Dermis microvascular lymphatic vessel endothelial cell (primary cell): ENCODE measurements at places on chromosomes 4 and X. TPM values are rescaled to one million over a fixed set of nuclear protein-coding genes. Genes with fewer than 3 reads are reported as not detected.

The KIT gene
- total RNA-seq: 1.2 and 3.7 TPM in 2 replicates

The FGF16 gene
- total RNA-seq: 0.26 and 0.51 TPM in 2 replicates

The QDPR gene
- 11.0 and 17.7 TPM in 2 replicates for total RNA-seq

The FHIP1A gene
- 0.39 and 0.76 TPM in 2 replicates for total RNA-seq

The CCDC120 gene
- 0.39 and 1.6 TPM in 2 replicates for total RNA-seq

The FAM9A gene
- total RNA-seq: not detected in 2 replicates

The TMEM255A gene
- not detected in 2 replicates for total RNA-seq

The ATP10D gene
- 22.3 and 23.0 TPM in 2 replicates for total RNA-seq

The DGKK gene
- total RNA-seq: not detected in 2 replicates

The PDLIM3 gene
- total RNA-seq: 35.4 and 79.3 TPM in 2 replicates

The MBNL3 gene
- 0.26 and 0.38 TPM in 2 replicates for total RNA-seq

The GNRHR gene
- total RNA-seq: not detected in 2 replicates

The MAP7D2 gene
- total RNA-seq: 0.13 and 0.26 TPM in 2 replicates

The CRMP1 gene
- 0.13 and 1.5 TPM in 2 replicates for total RNA-seq

The ARHGAP24 gene
- total RNA-seq: 26.3 and 40.3 TPM in 2 replicates

The KIAA1210 gene
- total RNA-seq: not detected in 2 replicates

The CLDN22 gene
- not detected in 2 replicates for total RNA-seq

The TIMM17B gene
- 22.2 and 24.9 TPM in 2 replicates for total RNA-seq

The PPA2 gene
- 50.8 and 54.5 TPM in 2 replicates for total RNA-seq

The STAP1 gene
- total RNA-seq: not detected in 2 replicates

The TAF7L gene
- total RNA-seq: 0.13 TPM in 1 of 2 replicates, not detected in the other

The SMIM43 gene
- 0.13 and 0.38 TPM in 2 replicates for total RNA-seq

The PAGE5 gene
- total RNA-seq: not detected in 2 replicates

The POLR2B gene
- 70.9 and 83.7 TPM in 2 replicates for total RNA-seq

The EGF gene
- under 0.01 and 0.13 TPM in 2 replicates for total RNA-seq

The GLOD5 gene
- not detected in 2 replicates for total RNA-seq

The ODAM gene
- not detected in 2 replicates for total RNA-seq

The SULT1B1 gene
- 2.0 and 5.9 TPM in 2 replicates for total RNA-seq

The UNC5C gene
- total RNA-seq: not detected in 2 replicates
